ENCODE measurements at places on chromosomes 1 and 21.

GRCh38 chr1:4787551-4787950 lies 133.1 kb downstream of the AJAP1 start:
- DNase-seq = no peak

GRCh38 chr1:168396940-168397684 lies 116.4 kb downstream of the TBX19 start:
- no peak for DNase-seq

DNA sequence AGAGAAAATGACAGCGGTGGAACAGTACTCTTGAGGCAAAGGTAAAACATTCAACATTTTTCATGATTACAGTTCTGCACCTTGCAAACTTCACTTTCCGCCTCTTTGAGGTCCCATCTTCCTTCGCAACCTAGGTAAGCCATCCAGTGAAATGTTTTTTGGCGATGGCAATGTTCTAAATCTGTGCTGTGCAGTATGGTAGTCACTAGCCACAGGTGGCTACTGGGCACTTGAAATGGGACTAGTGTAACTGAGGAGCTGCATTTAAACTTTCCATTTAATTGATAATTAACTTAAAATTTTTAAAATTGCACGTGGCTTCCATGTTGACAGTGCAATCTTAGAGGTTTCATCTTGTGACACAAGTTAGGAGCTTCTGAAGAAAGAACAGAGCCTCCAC lies 13.0 kb downstream of the EXOC8 start:
- DNase-seq = no peak

GRCh38 chr1:29114654-29115053 lies 9.0 kb downstream of the TMEM200B start:
- DNase-seq = no peak

GRCh38 chr1:17199267-17200044 lies 5.5 kb upstream of the PADI1 start:
- no peak for DNase-seq

GRCh38 chr1:72481420-72481970 lies 199.2 kb upstream of the NEGR1 start:
- DNase-seq = peak; percentile 3

- DNase-seq = peak; percentile 76
These were observed 164.6 kb upstream of the GJB5 start for GRCh38 chr1:34590211-34590623.

DNA sequence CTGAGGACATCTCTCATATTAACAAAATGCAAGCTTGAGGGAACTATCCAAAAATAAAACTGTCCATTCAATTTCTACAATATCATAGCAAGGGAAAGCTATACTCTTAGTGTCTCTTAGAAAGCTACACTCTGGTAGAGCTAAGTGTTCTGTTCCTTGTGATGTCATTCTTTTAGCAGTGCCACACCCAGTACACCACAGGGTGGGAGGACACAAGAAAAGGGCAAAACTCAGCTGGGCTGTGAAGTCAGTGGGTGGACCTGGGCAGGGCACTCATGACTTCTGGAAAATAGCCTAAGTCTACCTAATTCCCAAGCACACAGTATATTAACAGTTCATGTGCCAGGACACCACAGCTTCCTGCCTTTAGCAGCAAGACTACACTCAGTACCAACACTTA lies 42.2 kb upstream of the TNFSF4 start:
- DNase-seq = no peak

GRCh38 chr1:51962486-51963356 lies 27.8 kb downstream of the RAB3B start:
- DNase-seq = no peak

DNA sequence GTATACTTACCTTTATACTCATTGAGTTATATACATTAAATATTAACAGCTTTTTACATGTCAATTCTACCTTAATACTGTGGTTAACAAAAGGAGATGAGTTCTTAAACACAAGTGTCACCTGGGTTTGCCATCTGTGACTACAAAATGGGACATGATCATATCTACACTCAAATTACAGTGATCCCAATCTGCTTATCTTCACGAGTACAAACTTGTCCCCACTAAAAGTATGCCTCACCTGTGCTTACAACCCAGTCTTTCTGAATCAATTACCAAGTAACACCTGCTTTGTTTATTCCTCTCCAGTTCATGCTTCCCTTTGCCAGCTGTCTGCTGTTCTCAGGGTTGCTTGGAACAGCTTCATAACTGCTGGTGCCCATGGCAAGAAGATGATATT lies 8.8 kb downstream of the CD1E start:
- DNase-seq = no peak

DNA sequence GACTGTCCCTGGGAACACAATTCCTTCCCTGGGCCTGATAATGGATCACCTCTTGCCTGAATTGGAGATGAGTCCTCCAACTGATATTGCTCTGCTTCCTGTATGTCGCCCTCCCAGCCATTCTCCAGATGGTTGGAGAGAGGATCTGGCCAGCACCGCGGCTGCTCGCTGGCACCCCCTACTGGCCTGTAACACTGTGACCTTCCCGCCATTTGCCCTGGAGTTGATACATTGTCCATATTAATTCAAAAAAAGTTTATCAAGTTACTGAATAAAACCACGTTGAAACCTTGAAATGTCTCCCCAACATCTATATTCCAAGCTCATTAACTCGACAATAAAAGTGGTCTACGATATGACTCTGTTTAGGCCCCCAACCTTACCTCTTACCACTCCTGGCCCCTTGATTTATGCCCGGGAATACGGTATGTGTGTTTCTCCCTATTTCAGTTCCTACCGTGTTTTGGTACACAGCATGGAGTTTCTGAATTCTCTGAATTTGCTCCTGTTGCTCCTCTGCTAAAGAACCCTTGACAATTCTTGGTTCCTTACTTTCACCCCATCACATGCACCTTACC lies 241.8 kb upstream of the KIAA0040 start:
- DNase-seq = no peak

DNA sequence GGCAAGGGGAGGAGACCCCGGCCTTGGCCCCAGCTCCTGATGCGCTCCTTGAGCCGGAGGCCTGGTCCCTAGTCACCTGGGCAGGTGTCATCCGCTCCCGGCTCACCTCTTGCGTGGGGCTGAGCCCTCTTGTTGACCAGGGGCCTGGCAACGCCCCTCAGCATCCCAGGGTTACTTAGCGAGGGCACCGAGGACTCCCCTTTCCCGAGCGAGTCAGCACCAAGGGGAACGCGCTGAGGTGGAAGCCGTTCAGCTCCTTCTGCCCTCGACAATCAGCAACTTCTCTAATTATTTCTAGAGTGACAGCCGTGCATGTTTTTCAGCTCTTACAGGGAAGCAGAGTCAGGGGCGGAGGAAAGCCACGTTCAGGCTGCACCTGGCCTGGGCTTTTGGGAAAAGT lies 522 bp downstream of the SLC45A1 start:
- no peak for DNase-seq

DNA sequence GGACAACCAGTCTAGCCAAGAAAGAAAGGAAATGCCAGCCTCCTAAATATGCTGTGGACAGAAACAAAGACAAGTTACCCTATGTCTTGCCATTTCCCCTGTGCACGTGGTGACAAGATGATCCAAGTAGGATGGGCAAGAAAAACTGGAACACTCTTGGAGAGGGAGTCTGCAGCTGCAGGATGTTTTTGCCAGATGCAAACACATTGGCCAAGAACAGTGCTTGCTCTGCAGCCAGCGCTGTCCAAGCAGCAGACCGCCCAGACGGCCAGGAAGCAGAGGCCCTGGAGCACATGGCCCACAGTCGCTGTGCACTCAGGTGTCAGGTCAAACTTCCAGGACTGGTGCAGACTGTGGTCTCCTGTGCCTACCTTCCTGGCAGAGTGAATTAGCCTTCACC lies 189.3 kb downstream of the SLC35F3 start:
- DNase-seq = no peak

GRCh38 chr21:17343055-17343454 lies 169.8 kb upstream of the CXADR start:
- no peak for DNase-seq

- DNase-seq = no peak
These were observed 32.0 kb upstream of the AGL start for GRCh38 chr1:99818063-99818699.

DNA sequence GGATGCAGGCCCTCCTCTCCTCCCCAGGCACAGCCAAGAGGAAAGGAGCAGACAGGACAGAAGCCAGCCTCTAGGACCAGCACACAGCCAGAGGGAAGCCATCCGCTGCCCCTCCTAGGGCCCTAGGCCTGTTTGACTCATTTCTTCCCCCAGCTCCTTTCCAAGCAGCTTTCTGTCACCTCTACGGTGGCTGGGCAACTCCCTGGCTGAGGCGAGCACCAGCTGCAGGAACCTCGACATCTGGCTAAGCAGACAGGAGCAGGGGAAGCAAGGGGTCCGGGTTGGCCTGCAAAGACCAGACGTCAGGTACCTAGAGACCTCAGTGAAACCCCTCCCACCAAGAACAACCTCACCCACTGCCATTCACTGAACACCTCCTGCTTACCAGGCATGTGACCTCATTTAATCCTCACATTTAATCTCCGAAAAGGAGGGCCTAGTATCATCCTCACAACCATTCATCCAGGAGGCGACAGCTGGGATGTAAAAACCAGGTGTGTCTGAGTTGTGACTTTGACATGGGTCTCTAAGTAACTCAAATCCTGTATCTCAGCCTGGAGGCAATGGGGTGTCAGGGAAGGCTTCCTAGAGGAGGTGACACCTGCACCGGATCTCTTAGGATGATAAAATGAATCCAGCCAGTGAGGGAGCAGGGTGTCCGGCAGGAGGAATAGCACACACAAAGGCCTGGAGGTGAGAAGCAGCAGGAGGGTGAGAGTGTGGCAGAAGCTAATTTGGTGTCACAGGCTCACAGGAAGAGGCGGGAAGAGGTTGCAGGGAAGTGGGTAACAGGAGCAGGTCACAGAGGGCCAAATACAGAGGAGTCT lies 5.9 kb downstream of the LRP8 start:
- no peak for DNase-seq

GRCh38 chr1:213891989-213892902 lies 95.5 kb upstream of the PROX1 start:
- DNase-seq = no peak

GRCh38 chr1:91381844-91382243 lies 22.8 kb downstream of the HFM1 start:
- DNase-seq = no peak

- DNase-seq = no peak
These were observed 3.4 kb upstream of the OR10K1 start for GRCh38 chr1:158458263-158458662.

DNA sequence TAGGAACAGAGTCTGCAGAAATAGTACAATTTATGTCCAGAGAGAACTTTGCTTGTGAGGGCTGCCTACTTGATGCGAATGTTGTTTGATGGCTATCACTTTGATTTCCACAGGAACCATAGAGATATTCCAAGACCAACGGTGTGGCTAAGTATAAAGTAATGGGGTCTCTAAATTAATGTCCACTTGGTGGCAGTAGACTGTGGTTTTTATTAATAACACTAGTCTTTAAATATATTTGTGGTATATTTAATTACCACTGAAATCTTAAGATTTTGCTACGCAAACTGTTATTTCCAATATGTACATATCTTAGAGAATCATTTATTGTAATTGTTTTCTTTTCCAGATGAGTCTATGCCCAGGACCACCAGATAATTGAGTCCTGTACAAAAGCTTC lies 647.9 kb downstream of the PLA2G4A start:
- no peak for DNase-seq
